Endothelial cell of umbilical vein (primary cell): ENCODE measurements at places on chromosomes 2 and 18.
A peak's percentile ranks its signal among the peaks of the same experiment; 100 is the strongest.

GRCh38 chr18:7954238-7954637, 387.1 kb downstream of the PTPRM start:
- DNase-seq, result peak; percentile 77

- no peak for DNase-seq
Measured at GRCh38 chr2:8584174-8585066, 97.4 kb upstream of the ID2 start.

GRCh38 chr2:3535467-3535793, 16.1 kb upstream of the ADI1 start:
- DNase-seq, result no peak

GRCh38 chr2:173199294-173199693, 123.6 kb downstream of the MAP3K20 start:
- DNase-seq, result peak; percentile 31

GRCh38 chr2:32622570-32623310, 5.1 kb upstream of the TTC27 start:
- DNase-seq, result no peak

GRCh38 chr2:56801214-56801613, 617.4 kb downstream of the CCDC85A start:
- no peak for DNase-seq
